CD4-positive, alpha-beta T cell treated with Interleukin-4 for 1 hour (primary cell): ENCODE measurements at places on chromosomes 6 and 20.

DNA sequence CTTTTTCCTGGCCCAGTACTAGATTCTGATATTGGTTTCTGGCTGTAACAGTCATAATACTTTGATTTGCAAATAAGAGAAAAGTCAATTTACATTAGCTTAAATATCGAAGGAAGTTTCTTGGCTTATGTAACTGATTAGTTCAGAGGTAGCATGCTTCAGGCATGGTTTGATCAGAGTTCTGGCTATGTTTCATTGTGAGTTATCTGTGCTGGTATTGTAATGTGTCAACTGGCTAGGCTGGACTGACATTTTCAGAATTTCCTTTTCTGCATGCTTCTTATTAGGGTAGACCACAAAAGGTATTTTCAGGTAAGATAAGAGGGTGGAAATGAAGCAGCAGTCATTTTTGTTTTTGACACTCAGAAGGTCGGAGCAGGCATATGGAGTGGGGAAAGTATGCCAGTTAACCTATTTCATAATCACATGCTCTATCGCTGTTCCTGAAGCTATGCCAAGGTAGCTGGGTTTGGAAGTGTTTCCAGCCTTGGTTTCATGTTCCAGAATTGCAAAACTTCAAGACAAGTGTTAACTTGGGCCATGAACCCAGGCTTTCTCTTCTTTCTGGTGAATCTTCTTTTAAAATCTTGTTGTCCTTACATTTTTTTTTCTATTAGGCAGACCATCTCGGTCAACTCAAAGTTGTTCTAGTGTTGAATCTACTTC, 244.9 kb downstream of the DHX35 start:
- no peak for DNase-seq

- no peak for DNase-seq
Measured at GRCh38 chr6:142861711-142862110, 83.3 kb downstream of the HIVEP2 start.

- DNase-seq, result no peak
Measured at GRCh38 chr6:134482593-134483270, 164.8 kb upstream of the SGK1 start.

- no peak for DNase-seq
Measured at GRCh38 chr6:133179481-133179880, 61.7 kb upstream of the EYA4 start.

- no peak for DNase-seq
Measured at GRCh38 chr6:124148236-124148957, 344.7 kb downstream of the NKAIN2 start.

- no peak for DNase-seq
Measured at GRCh38 chr6:63537201-63537958, 34.9 kb upstream of the LOC128125822 start.

DNA sequence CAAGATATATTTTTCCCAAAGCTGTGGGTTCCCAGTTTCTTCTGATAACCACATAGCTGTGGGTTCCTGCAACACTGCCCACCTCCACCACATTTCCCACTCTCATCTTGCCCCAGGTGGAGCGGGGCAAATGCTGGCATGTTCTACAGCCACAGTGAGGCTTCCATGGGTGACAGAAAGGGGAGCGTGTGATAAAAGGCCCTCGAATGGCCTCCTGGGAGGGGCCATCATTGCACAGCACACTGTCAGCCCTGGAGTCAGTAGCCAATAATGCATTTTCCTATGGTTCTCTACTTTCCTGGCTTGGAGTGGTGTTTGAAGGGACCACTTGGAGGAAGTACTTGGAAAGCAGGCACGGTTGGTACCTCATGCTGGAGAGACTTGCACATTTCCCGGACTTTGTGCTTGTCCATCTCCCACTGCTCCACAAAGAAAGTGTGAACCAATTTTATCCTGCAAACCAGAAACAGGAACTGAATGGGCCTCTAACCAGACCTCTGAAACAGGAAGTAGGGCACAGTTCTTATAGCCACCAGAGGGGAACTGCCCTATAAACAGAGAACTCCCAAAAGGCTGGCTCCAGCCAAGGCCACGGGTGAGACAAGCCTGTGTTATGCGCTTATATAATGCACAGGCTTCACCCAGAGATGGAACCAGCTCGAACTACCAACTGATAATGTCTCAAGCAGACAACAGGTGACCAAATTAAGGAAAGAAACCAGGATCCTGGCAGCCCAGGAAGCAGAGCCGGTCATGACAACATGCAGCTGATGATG, 8.6 kb downstream of the MAP3K5 start:
- peak; percentile 34 for DNase-seq

- DNase-seq, result no peak
Measured at GRCh38 chr6:167972193-167972592, 25.3 kb upstream of the KIF25 start.

GRCh38 chr6:168631564-168631963, 190.6 kb downstream of the SMOC2 start:
- DNase-seq, result no peak

DNA sequence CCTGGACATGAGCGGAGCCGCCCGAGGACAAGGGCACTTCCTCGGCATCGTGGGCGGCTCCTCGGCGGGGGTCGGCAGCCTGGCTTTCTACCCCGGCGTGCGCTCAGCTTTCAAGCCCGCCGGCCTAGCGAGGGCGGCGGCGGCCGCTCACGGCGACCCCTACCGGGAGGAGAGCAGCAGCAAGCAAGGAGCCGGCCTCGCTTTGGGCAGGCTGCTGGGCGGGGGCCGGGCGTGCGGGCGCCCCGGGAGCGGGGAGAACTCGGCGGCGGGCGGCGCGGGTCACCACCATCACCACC, 6.7 kb downstream of the PRDM13 start:
- no peak for DNase-seq

- DNase-seq, result no peak
Measured at GRCh38 chr6:40695750-40696415, 108.7 kb upstream of the LRFN2 start.

GRCh38 chr20:46731770-46732169, 22.3 kb downstream of the SLC2A10 start:
- no peak for DNase-seq

DNA sequence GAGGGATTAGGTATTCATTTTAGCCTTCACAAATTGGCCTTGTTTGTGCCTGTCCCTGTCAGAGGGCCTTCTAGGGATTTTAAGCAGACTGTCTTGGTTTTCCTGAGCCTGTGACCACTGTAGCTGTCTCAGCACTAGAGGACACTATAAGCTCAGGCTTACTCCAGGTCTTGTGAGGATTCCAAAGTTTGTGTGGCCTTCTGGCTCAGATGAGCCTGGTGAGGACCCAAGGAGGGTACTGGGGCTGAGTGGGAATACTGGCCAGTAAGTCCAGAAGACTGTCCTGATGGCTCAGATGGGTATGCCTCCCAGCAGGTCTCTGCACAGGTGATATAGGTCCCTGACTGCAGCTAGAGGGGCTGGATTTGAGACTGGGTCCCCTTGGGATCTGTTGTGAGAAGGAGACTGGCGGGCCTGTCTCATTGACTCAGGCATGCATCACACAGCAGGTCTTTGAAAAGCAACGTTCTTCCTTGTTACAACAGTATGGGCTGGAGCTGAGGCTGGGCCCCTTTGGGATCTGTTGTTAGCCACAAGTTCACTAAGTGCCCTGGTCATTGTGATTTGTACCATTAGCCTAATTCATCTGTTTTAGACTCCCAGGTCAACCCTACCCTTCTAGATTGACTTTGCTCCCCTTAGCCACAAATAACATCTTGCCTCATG, 26.3 kb upstream of the TFB1M start:
- DNase-seq, result no peak

DNA sequence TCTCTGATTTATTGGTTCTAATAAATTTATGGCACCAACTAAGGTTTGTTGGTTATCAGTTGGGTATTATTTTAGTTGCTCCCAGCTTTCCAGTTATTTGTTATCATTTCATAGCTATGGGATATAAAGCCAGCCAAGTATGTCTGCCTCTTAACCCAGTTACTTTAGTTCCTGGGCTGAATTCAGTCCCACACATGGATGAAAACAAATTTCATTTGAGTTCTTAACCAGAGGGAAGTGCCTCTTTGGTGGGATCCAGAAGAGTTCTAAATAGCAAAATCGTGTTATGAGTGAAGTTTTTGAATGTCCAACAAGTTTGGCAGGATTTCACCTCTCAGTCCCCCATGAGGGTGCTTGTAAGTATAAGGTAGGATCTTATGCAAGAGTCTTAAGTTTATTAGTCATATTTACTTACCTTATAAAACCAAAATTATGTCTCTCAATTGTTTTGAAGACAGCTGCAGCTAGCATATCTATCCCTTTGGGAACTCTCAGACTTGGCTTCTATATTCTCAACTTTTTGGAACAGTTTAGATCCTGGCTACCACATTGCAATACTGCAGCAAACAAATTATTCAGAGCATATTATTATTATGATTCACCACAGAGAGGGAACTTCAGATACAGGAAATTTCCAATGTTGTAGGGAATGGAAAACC, 683.6 kb downstream of the BCKDHB start:
- no peak for DNase-seq

GRCh38 chr20:8361006-8361652, 229.1 kb downstream of the PLCB1 start:
- no peak for DNase-seq

- no peak for DNase-seq
Measured at GRCh38 chr6:81683912-81684311, 68.6 kb downstream of the TENT5A start.

DNA sequence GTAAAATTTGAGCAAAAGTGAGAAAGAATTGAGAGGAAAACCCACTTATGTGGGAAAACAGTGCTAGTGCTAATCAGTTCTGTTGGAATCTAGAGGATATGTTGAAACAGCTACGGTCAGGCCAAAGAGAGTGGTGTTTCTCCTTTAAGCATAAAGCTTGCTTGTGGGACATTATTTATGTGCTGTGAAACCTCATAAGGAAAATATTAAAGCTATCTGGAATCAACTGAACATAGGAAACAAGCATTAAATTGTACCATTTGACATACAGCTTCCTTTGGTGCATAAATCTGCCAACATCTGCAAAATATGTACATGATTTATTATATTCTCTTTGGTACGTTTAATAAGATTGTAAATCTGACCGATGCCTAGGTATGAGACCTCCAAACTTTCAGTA, 182.5 kb upstream of the PDE10A start:
- no peak for DNase-seq

DNA sequence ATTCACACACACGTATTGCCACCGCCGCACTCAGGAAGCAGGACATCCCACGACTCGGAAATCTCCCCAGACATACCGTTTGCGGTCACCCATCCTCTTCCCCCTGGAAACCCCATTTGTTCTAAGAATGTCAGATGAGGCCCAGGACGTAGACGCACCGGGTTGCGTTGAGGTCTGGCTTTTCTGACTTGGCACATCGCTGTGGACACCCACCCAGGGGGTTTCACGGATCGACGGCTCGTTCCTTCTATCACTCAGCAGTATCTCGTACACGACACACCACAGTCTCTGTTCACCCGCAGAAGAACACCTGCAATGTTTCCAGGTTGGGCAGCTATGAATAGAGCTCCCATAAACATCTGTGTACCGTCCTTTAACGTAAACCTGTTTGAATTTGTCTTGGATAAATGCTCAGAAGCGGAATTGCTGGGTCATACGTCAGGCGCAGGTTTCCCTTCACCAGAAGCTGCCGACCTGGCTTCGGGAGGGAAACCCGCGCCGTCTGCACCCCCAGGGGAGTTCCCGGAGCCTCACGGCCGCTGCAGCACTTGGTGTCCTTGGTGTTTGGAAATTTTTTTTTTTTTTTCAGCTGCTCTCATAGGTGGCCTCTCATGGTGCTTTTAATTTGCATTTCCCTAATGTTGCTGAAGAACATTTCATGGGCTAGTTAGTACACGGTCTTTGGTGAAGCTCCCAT, 9.3 kb upstream of the EEF1A2 start:
- DNase-seq, result no peak
